ENCODE measurements at places on chromosomes 2 and 18.

DNA sequence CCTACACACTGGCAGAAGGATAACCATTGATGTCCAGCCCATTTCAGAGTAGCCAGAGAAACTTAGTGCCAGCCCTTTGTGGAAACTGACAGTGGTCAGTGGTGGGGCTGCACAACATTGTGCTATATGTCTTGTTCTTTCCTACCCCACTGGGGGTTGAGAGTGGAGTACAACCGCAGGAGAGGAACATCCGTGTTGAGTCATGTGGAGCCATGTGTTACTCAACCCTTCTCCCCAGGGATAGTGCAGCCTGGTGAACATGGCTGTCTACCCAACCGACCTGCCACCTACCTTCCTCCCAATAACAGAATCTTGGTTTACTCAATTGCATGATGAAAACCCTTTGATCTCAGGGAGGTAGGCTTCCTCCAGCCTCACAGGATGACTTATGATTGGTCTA, 65.3 kb upstream of the MAPK4 start:
- no peak for DNase-seq

DNA sequence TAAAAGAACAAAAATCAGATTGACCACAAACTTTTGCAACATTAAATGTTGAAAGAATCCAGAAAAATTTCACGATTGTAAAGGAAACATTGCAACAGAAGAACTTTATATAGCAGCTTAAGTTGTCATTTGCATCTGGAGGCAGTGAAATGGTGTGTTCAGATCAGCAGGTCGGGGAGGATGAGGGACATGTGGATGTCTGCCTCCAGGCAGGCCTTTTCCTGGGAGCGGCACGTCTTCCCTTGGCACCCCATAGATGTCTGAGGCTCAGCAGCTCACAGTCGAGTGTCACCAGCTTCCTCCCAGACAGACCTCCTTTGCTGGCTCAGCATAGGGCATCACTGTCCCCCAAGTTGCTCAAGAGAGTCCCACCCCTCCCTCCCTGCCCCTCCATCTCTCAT, 44.3 kb upstream of the ASB1 start:
- DNase-seq = no peak

GRCh38 chr2:232586943-232587505, 36.5 kb downstream of the EIF4E2 start:
- no peak for DNase-seq

GRCh38 chr2:38653715-38654527, 12.0 kb upstream of the GALM start:
- no peak for DNase-seq

DNA sequence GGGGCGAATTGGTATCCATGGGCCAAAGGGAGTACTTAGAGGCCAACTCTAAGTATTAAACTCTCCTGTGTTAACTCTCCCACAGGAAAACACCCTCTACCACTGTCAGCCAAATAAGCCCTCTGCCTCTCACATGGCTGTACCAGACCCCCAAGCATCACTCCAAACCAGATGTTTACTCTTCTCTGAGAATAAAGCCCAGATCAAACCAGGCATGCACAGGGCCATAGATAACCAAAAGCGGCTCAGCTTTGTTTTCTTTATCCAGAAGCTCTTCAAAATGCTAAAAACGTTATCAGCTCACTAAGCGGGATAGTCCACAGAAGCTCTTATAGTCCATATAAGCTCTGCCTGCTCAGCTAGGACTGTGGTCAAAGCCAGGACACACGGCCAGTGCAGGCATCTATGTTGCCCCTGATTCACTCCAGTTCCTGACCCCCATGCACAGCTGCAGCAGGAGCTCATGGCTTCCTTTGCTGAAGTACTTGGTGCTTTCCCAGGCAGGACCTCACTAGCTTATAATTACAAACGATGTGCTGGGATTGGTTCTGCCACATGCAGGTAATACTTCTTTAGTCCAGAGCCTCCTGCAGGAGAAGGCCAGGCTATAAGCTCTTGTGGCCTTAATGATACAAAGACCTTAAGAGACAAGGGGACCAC, 21.0 kb upstream of the SEMA4C start:
- no peak for DNase-seq

DNA sequence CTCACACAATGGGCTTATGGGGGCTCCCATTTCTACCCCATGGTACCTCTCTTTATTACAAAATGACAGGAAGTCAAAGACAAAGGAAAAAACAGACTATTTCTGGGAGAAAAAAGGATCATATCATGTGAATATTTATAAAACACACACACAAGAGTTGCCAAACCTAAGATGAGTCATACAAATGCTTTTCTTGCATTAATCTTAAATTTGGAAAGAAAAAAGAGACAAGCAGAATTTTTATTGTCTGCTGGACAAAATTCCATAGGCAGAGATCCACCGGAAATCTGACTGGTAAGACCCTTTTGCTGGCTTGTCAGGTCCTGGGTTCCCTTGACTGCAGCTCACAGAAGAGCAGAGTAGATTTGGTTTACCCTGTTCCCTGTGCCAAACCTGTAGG, 1732.3 kb upstream of the PIK3C3 start:
- no peak for DNase-seq

DNA sequence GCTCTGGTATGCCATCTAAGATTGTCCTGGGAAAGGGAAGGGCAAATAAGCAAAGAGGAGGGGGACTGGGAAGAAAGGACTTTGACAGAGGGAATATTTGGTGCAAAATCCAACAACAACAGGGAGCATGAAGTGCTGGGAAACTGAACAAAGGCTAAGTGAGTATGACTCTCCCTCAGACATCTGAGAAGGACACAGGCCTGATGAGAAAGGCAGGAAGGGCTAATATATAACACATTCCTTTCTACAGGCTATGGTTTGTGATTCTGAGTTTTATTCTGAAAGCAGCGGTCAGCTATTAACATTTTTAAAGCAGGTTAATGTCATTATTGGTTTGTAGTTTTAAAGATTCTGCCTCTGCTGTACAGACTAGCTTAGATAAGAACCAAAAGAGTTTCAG, 1579.5 kb downstream of the LRP1B start:
- no peak for DNase-seq

GRCh38 chr2:217953011-217953481, 49.7 kb downstream of the TNS1 start:
- no peak for DNase-seq

DNA sequence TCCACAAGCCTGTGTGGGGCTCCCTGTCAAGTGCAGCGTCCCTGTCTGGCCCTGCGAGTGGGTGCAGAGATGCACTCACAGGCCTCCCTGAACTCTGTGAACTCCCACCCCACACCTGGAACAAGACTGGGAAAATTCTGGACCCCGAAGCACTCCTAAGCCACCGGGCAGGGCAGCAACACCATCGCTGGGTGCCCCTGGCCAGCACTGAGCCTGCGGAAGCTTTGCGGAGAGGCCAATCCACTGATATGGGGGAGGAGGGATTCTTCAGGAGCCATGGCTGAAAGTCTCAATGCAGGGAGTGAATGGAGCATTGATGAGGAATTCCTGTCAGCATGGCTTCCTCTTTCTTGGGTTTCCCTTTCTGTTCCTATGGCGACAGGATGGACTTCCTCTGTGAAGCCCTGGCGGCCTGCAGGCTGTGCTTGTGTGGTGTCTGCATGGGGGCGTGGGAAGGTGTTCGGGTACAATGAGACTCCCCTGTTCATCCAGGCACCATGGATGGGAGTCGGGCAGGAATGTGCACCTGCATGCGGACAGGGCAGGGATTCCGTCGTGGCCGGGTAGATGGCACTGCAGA, 15.1 kb downstream of the TRIB2 start:
- DNase-seq = no peak

GRCh38 chr2:234492717-234493485, 4.0 kb downstream of the ARL4C start:
- no peak for DNase-seq

GRCh38 chr18:75923169-75923568, 495.7 kb upstream of the SMIM21 start:
- peak; percentile 81 for DNase-seq

GRCh38 chr18:76134628-76135027, 360.4 kb downstream of the ZNF516 start:
- no peak for DNase-seq

DNA sequence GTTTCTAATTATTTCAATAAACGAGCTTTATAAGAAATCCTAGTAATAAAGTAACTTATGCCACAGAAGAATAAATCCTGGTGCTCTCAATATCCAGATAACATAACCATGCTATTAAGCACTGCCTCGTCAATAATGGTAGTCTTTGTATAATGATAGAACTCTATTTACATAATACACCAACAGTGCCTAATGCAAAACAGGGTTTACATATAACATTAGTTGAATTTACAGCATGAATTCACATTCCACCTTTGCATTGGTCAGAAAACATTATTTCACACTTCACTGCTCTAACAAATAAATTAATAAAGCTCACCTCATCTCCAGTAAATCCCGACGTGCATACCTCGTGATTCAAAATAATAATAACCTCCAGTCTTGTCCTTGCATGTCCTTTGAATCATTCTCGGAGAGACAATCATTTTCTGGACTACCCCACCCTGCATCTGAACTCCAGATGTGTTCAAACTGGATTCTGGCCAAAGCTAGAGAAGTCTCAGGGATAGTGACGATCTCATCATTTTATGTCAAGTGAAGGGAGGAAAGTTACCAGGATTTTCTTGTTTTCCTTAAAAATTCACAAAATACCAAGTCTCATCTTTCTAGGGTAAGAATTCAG, 189.2 kb downstream of the NCKAP5 start:
- DNase-seq = no peak

DNA sequence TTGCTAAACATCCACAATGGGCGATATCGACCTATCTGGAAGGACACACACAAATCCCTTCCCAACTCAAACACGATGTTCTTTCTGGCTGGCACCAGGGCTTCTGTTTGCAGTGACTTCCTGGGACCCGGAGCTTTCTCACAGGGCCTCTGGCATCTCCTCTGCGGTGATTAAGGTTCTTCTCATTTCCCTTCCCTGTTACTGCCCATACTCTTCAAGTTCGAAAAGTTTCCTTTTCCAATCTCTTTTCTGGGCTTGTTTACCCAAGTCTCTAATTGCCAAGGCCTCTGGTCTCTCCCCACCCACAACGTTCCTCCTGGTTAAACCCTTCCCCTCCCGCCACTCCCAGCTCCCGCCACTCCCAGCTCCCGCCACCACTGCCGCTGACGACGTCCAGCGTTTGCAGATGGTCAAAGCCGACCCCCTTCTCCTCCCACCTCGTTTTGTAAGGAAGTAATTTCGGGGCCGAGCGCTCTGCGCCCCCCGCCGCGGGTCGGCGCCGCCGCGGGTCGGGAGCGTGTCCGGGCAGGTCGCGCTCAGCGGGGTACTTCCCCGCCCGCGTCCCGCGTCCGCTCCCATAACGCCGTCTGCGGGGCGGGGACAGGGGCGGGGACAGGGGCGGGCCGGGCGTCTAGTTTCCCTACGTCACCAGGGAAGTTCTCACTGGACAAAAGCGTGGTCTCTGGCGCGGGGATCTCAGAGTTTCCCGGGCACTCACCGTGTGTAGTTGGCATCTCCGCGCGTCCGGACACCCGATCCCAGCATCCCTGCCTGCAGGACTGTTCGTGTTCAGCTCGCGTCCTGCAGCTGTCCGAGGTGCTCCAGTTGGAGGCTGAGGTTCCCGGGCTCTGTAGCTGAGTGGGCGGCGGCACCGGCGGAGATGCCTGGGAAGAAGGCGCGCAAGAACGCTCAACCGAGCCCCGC, at the start of gene PMAIP1:
Gene PMAIP1 (plus strand): TSS at position 699 of the 924 bp plus-strand sequence. CDS start 182 bp downstream, at position 881.
- DNase-seq = peak; percentile 86

- DNase-seq = peak; percentile 71
Measured at GRCh38 chr2:148253685-148254084, 232.8 kb downstream of the MBD5 start.

GRCh38 chr18:74806073-74806472, 208.4 kb downstream of the ZNF407 start:
- no peak for DNase-seq

GRCh38 chr2:104969564-104969963, 68.3 kb upstream of the MRPS9 start:
- DNase-seq = no peak

- no peak for DNase-seq
Measured at GRCh38 chr18:70709144-70709543, 420.3 kb downstream of the SOCS6 start.

GRCh38 chr2:150387586-150388288, 99.7 kb downstream of the RND3 start:
- no peak for DNase-seq

- peak; percentile 76 for DNase-seq
Measured at GRCh38 chr2:54471221-54471711, 15.1 kb downstream of the SPTBN1 start.

- DNase-seq = no peak
Measured at GRCh38 chr18:78932281-78932680, 47.3 kb upstream of the SALL3 start.

- DNase-seq = no peak
Measured at GRCh38 chr2:127590386-127591190, 55.1 kb downstream of the MYO7B start.

DNA sequence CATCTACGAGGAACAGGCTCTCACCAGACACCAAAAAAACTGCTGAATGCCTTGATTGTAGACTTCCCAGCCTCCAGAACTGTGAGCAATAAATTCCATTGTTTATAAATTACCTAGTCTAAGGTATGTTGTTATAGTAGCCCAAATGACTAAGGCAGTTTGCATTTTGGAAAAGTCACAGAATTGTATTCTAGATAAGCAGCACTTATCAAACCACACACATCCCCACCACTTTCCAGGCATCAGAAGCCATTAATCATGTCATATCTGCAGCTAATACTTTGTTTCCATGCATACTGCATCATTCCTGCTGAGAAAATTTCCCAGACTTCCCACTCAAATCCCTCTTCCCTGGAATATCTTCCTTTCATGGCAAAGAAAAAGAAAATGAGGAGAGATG, 187.2 kb downstream of the INO80D start:
- no peak for DNase-seq

- no peak for DNase-seq
Measured at GRCh38 chr2:210961249-210961648, 404.9 kb downstream of the CPS1 start.

GRCh38 chr2:199704358-199705238, 146.4 kb downstream of the FTCDNL1 start:
- peak; percentile 11 for DNase-seq

DNA sequence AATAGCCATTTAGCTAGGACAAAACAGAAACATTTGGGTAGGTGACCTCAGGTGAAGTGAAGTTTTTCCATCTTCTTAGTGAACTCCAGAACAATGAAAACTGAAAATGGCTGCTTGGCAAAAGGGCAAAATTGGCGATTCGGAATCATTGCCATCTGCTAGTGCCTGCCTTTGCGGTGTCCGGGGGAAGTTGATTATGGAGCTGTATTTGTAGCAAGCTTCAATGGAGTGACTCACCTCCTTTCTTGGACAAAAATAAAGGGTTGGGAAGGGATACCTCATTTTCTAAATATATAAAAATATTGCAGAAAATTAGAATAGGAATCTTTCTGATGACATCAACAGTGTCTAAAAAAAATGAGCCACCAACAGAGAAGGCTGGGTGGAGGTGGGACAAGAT, 460.5 kb downstream of the TGIF1 start:
- no peak for DNase-seq
